SK-N-MC (cell line): ENCODE measurements at places on chromosomes 11 and 22.

DNA sequence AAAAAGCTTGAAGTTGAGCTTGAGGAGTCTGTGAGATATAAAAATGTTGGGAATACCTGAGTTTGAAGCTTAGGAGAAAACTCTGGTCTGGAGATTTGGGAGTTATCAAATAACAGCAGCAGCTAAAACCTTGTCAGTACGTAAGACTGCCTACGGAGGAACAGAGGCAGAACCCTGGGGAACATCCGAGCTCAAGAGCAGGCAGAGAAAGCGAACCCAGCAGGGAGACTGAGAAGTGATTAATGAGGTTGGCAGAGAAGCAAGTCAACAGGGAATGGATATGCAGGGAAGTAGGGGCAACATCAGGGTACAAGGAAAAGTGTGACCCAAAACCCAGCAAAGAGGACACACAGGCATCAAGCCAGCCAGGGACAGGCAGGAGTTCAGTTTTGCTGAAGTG lies 12.6 kb upstream of the MTFP1 start:
- DNase-seq = no peak

DNA sequence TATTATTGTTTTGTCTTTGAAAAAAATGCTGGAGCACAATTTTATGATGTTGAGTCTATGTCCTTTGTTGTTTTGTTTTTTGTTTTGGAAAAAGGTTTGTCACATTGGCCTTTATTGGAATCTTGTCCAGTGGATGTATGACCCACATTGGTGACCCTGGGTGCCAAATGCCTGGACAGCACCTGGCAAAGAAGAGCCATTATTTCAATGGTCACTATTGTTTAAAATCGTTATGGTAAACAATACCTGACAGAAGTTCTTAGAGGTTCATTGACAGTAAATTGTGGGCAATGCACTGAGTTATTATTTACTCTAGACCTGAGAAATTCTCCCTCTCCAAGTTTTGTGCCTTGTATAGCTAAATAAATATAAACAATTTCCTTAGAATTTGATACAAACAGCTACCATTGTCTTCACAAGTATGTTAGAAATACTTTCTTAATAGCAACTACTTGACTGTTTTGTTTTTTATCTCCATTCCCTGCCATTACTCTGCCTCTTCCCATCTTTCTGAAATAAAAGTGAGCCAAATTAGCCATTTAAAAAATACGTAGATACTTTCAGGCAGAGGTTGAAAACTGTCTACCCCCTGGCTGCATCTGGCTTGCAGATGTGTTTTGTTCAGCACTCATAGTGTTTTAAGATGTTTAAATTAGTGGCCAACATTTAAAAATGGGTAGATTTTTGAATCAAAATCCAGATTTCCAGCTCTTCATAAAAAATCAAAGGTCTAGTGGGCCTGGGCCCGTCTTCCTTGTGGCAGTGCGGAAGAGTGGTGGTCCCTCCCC lies 39.9 kb downstream of the BMAL1 start:
- DNase-seq = no peak

- no peak for DNase-seq
Measured at GRCh38 chr11:130999086-130999485, 82.8 kb upstream of the SNX19 start.

- DNase-seq = no peak
Measured at GRCh38 chr11:66579017-66579606, 10.7 kb upstream of the CTSF start.

DNA sequence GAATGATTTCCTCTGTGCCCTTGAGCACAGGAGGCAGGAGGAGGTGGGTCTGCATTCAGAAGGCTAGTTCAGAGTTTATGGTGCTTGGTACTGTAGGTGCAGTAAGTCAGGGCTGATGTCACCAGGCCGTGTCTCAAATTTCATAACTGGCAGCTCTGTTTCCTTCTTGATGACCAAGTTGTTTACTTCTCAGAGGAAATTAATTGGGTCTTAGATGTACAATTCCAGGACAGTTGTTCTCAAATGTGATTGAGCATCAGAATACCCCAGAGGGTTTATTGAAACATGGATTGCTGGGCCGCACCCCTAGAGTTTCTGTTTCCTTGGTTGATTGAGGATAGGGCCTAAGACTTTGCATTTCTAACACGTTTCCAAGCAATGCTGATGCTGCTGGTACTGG lies 6.2 kb downstream of the AMOTL1 start:
- no peak for DNase-seq

DNA sequence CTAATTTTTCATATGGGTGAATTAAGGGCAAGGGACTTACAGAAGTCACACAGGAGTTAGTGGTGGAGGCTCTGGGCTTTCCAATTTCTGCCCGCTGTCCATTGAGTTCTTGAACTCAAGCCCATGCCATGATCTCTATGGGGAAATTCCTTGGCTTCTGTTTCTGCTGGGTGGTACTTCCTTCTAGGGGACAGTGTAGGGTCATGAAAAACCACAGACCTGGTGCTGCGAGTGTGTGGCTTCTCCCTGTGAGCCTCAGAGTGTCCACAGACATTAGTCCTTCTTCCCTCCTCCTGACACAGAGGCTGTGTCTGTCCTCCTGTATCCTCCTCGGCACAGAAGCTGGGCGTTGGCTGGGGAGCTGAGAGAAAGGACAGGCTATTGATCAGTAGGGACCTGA lies 6.3 kb upstream of the SEZ6L start:
- DNase-seq = no peak

DNA sequence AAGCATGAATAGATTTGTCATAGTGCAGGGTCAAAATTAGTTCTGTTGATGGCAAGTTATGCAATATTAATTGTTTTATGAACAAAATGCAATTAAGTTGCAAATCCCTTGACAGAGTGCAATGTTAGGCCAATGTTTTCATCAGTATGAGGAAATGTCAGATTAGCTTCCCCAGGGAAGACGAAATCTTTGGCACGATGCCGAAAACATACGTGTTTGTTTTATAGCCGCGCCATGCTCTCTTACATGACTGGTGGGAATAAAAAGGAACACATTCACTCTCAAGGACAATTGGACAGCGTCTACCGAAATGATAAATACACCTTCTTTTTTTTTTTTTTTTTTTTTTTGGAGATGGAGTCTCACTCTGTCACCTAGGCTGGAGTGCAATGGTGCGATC lies 27.0 kb downstream of the MFNG start:
- DNase-seq = no peak

- peak; percentile 73 for DNase-seq
Measured at GRCh38 chr11:46936138-46937110, at the start of gene CSTPP1. TSS of gene CSTPP1 (plus strand) at chr11:46936761. CDS start at chr11:46936806, 45 bp downstream.

DNA sequence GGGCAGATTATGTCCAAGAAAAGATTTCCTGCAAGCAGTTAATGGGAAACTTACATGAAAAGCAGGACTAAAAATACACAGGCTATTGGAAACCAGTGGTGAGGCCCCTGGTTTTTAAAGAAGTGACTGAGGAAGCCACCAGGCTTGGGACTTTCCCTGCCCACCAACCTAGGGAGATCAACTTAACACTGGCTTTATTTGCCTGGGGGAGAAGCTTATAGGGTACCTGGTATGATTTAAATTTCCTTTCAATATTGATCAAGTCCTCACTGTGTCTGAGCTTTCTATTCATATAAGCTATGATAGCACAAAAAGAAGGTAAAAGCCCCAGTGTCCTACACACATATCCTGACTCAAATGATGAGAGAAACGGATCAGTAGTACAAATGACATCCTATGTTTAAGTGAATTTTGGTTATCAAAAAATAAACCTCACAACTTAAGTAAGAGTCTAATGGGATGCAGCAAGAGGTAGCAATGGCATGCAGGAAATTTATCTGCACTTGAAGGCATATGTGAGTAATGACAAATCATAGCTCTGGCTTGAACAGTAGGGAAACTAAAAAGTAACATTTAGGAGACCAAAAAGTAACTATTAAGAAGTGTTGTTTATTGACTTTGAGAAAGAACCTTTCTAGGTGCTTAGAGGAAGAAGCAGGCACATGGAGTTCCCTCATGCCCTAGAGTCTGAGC lies 85.3 kb downstream of the GAB2 start:
- DNase-seq = no peak

GRCh38 chr22:27994481-27995331 lies 75.7 kb upstream of the PITPNB start:
- DNase-seq = no peak

GRCh38 chr11:98561877-98562395 lies 458.8 kb upstream of the CNTN5 start:
- no peak for DNase-seq

- DNase-seq = no peak
Measured at GRCh38 chr11:13302420-13302958, 24.9 kb downstream of the BMAL1 start.

DNA sequence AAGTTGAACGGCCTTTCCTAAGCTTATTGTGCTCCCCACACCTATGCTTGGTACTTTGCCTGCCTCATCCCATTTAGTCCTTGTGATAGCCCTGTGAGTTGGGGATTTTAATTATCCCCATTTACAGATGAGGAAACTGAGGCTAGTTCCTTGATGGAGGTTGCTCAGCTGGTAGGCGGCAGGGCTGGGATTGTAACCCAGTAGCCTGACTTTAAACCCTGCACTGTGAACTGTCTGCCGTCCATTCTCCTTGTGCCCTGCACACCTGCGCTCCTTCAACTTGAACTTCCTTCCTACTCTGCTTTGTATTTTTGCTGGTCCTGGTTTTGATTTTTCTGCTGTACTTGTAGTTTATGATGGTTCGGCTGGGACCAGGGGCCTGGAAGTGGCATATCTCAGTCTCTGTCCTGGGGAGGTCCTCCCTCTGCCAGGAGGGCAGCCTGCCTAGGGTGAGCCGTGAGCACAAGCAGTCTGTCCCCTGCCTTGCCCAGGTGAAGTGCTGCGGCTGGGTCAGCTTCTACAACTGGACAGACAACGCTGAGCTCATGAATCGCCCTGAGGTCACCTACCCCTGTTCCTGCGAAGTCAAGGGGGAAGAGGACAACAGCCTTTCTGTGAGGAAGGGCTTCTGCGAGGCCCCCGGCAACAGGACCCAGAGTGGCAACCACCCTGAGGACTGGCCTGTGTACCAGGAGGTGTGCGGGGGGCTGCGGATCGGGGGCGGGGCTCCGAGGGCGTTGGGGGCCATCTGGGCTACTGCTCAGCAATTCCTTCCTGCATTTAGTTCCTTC lies 52.4 kb downstream of the CD82 start:
- no peak for DNase-seq

DNA sequence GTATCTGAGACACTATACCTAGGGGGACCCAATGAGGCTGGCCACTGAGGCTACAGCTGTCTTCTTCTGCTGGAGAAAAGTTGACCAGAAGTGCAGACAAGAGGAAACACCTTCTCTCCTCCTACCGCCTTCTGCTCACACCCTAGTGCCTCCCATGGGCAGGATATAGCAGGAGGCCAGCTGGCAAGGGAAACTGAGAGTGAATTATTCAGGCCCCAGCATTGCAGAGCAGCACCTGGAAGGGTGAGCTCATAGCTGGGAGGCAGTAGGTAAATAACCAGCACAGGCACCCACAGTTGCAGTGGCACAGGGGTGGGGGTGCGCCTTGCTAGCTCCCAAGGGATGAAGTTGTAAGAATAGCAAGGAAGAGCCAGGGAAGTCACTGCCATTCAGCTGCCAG lies 267.4 kb upstream of the NCAM1 start:
- DNase-seq = no peak

GRCh38 chr22:44383064-44383575 lies 70.4 kb upstream of the SHISAL1 start:
- DNase-seq = no peak

GRCh38 chr11:119829402-119829801 lies 100.4 kb upstream of the NECTIN1 start:
- no peak for DNase-seq

DNA sequence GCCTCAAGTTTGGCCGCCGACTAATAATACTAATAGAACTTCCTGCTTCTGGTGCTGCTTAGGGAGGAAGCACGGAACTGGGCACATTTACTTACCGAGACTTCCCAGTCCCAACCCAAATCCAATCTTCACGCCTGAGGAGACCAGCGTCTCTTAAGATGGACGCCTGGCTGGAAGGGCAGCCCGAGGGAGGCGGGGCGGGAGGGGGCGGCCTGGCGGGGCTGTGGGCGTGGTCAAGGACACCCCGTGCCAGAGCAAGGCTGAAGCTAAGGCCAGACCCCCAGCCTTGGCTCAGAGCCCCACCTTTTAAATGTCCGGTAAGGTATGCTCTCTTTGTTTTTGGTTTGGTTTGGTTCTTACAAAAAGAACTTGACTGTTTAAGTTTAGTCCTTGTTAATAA lies at the start of gene GDPD4:
GDPD4 (minus strand) TSS at position 177 of the 400 bp plus-strand sequence. CDS start 16,549 bp downstream, outside the sequence.
- DNase-seq = no peak

- DNase-seq = no peak
Measured at GRCh38 chr22:48065892-48066291, 1303.4 kb downstream of the TBC1D22A start.

- no peak for DNase-seq
Measured at GRCh38 chr11:120759046-120759445, 247.5 kb downstream of the GRIK4 start.

DNA sequence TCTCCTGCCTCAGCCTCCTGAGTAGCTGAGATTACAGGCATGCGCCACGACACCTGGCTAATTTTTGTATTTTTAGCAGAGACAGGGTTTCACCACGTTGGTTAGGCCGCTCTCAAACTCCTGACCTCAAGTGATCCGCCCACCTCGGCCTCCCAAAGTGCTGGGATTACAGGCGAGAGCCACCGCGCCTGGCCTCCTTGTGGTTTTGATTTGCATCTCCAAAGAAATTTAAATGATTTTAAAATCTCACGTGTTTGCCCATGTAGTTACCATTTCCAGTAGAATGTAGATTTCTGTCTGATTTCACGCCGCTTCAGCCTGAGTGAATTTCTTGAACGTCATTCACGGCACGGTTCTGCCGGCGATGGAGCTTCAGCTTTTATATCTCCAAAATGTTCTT lies 55.8 kb downstream of the IGF2 start:
- no peak for DNase-seq

- no peak for DNase-seq
Measured at GRCh38 chr11:11477695-11478420, 124.8 kb upstream of the CSNK2A3 start.

GRCh38 chr11:4454021-4454420 lies 4.9 kb downstream of the OR52K2 start:
- no peak for DNase-seq

GRCh38 chr11:17272801-17273200 lies 3.7 kb upstream of the NUCB2 start:
- no peak for DNase-seq

- DNase-seq = no peak
Measured at GRCh38 chr11:8330896-8331295, 67.2 kb upstream of the LMO1 start.

DNA sequence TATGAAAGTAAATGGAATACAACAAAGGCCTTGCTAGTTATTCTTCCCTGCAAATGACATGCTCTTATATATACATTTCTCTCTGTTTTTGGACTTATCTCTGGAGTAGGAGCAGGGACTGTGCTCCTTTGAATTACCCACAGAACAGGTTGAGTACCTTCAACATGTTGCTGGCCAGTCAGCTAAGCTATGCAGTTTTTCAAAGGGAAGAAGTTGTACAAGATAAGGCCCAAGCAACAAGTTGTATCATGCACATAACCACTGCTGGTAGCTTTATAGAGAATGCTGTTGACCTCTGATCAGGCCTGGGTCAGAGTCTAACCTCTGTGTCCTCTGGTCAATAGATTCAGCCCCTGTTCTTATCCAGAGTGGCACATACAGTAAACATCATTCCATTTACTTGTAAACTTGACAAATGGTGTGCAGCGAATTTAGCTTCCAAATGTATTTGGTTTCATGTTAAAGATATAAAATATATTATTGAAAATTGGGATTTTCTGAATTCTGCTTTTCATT lies 99.6 kb downstream of the C11orf87 start:
- no peak for DNase-seq

- DNase-seq = no peak
Measured at GRCh38 chr11:68128682-68129327, 7.6 kb upstream of the CHKA start.

GRCh38 chr11:113705871-113706655 lies at the start of gene TMPRSS5:
TSS of gene TMPRSS5 (minus strand) at chr11:113706308. CDS start at chr11:113706224, 84 bp downstream.
- DNase-seq = no peak

GRCh38 chr11:77312107-77312506 lies 10.6 kb upstream of the GDPD4 start:
- no peak for DNase-seq
